ENCODE measurements at places on chromosomes 11 and 22.

GRCh38 chr22:47174096-47174495, 411.6 kb downstream of the TBC1D22A start:
- DNase-seq = no peak

- DNase-seq = no peak
Measured at GRCh38 chr11:101738452-101738851, 154.6 kb upstream of the TRPC6 start.

DNA sequence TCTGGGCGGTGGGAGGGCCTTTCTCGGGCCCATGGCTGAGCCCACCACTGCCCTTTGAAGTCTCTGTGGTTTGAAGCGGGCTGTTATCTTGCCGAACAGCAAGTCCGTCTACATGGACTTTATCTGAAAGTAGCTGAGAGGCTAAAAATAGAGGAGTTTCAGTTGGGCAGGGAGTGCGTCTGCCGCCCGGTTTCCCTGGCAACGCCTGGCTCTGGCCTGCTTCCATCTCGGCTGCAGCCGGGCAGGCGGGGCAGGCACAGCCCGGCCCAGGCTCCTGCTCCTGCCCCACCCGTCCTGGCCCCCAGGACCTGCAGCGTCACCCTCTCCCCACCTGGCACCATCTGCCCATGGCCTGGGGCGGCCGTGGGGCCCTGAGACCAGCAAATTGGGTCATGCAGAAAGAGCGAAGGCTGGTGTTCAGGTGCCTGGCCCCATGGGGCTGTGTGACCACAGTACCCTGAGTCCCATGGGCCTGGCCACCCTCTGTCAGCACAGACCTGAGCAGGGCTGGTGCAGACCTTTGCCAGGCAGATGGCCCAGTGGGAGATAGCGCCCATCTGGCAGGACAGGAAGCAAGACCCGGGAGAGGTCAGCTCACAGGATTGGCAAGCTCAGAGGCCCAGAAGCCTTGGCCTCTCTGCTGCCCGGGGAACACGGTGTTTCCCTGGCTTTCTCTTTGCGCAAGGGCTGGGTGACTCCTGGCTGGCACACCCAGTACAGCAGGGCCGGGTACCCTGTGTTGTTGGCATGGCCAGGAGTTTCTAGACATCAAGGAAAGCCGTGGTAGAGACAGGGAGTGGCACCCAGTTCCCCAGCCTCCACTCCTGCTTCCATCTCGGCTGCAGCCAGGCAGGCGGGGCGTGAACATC, 79.1 kb upstream of the KCNQ1OT1 start:
- no peak for DNase-seq

DNA sequence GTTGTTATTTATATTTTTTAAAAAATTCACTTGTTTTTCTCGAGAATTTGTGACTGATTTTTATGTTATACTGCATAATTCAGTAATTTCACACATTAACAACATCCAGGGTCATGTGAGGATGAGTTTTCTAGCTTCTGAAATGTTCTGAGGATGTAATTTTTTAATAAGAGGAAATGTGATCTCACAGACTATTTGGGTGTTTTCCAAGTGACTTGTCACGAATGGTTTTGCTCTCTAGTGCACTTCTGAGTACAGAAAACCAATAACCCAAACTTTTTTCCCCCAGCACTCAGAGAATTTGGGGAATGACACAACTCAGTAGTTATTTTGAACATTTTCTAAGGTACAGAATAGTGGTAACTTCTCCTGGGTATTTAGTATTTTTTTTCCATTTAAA, 821.1 kb upstream of the ARHGAP42 start:
- DNase-seq = no peak

DNA sequence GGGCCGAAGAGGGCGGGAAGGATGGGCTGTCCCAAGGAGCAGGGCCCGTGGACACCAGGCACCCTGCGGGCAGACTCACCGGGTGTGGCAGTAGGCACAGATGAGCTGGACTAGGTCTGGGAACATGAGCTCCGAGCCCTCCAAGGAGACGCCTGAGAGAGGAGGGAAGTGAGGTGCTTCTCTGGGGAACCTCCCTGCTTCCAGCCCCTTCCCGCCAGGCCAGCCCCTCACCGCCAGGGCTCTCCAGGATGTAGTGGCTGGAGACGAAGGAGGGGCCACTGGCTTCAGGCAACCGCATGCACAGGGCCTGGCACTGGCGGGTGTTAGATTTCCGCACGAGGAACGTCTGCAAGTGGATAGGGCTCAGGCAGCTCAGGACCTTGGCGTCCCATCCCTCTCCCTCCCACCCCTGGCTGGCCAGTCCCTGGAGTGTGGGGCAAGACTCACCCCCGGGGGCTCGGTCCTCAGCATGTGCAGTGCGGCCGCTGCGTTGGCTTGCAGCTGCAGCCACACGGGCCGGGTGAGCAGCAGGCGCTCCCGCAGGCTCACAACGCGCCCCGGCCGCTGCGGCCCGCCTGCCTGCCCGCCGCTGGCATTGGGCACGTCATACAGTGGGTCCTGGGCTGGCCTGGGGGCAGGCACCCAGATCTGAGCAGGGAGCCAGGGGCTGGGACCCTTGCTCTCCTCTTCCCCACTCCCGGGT, 552 bp downstream of the RIN1 start:
- no peak for DNase-seq

GRCh38 chr22:33209930-33210784, 152.0 kb upstream of the SYN3 start:
- DNase-seq = peak; percentile 47

GRCh38 chr11:43582863-43583462, 97.6 kb upstream of the HSD17B12 start:
- no peak for DNase-seq

GRCh38 chr11:60831501-60832079, 10.3 kb upstream of the CCDC86 start:
- no peak for DNase-seq

GRCh38 chr22:44071781-44072326, 47.8 kb downstream of the PARVB start:
- DNase-seq = no peak

DNA sequence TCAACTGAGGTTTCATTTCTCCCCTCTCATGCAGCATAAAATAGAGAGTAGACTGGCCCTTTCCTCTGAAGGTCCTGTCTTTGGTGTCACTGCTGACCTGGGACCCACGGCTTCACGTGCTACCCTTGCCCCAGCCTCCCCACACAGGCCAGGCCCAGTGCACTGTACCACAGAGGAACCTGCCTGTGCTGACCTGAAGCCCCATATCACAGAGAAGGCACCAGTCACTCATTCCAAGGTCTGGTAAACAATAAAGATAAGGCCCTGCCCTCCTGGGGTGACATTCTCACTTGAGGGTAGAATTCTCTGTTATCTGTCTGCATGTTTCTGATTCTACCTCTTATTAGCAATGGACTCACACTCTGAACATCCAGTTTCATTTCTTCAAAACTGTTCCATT, 51.3 kb downstream of the RPL27A start:
- DNase-seq = no peak

Data from neuronal stem cell (in vitro differentiated cells).